ENCODE measurements at places on chromosomes 2 and 18.

- DNase-seq: no peak
Measured at GRCh38 chr2:168810235-168810634, 7.8 kb downstream of the NOSTRIN start.

DNA sequence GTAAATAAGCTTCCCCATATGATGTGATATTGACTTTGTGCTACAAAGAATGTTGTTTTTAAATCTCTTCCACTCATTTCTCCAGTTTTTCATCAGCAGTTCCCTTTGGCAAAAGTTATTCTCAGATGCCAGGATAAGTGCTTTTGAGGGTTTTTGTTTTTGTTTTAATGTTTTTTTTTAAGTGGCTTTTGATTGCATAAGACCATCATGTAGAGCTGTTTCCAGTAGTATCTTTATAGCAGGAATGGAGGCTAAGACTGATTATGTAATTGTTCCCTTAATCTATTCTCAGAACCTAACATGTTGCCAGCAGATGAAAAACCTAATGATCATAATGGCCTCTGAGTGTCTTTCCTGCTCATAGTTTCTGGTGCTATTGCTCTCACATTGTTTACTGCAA lies 77.9 kb downstream of the CABLES1 start:
- no peak for DNase-seq

DNA sequence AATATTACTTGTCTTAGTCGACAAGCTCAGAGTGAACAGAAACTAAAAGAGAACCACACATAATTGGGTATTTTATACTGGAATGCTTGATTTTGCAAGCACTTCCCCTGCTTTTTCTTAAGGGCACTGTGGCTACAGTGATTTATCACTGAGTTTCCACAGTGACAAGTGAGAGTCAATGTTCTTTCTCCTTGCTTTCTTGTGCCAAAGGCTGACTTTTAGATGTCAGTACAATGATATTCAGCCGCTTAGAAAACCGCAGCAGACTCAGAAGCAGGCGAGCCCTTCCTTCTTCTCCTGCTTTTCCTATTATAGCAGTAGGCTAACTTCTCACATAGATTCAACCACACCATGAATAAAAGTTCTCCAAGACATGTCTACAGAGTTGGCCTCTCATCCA lies 1603.6 kb upstream of the NXPH2 start:
- DNase-seq: no peak

- no peak for DNase-seq
Measured at GRCh38 chr2:141109633-141110032, 1021.2 kb downstream of the LRP1B start.

DNA sequence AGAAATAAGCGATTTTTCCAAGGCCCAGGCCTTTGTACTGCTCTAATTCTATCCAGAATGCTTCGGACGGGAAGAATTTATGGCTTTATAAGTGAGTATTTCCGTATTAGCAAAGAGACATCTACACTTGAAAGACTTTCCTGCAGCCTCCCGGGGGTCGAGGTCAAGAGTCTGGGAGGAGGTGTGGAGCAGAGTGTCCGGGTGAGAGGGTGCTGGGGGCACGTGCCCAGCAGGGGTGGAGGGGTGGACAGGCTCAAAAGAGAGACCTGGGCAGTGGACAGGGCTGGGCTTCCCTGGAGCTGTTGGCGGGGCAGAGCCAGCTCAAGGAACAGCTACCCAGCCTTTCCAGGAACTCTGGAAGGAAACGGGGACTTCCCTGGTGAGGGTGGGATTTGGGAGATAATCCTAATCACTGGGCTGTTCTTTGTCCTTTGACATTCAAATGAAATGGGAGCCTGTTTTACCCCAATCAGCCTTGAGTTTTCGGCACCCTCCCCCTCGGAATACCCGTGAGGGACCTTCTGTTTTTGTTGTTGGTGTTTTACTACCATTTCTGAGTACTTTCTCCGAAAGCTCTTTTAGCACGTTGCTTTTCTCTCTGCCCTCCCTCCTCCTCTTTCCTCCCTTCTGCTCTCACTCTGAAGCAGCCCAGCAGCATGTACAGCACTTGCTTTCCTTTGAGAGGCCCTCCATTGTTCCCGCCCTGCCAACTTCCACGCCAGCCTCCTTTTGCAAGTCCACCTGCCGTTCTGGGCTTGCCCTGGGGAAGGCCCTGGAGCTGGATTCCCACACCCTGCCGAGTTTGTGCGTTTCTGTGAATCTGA lies 164.7 kb downstream of the AGAP1 start:
- no peak for DNase-seq

Data from activated CD4-positive, alpha-beta T cell treated with anti-CD3 and anti-CD28 coated beads for 24 hours (primary cell).